ENCODE measurements at places on chromosomes 5 and 9. TPM values are rescaled to one million over a fixed set of nuclear protein-coding genes. Genes with fewer than 3 reads are reported as not detected.

GRCh38 chr9:108830272-108830671 lies 25.5 kb downstream of the ACTL7B start:
- no peak for DNase-seq
- H3K36me3 ChIP-seq: no peaks in the 10 kb centered on the region
- no peak overlapping the region for H3K4me3 ChIP-seq
- H3K27me3 ChIP-seq: no peaks in the 10 kb centered on the region

- H3K4me1 ChIP-seq: no peaks in the 10 kb centered on the region
- peak overlapping the region; percentile 10 for H3K4me3 ChIP-seq
- no peaks in the 10 kb centered on the region for H3K36me3 ChIP-seq
- no peak for DNase-seq
Observed at GRCh38 chr9:137878146-137878941, 762 bp downstream of the CACNA1B start.

The ABO gene
- total RNA-seq: 3.3 TPM

The RNF14 gene
- total RNA-seq: 53.0 TPM

The HAUS6 gene
- total RNA-seq: 9.2 TPM

GRCh38 chr5:55895346-55895745 lies 44.2 kb downstream of the IL31RA start:
- H3K36me3 ChIP-seq: peaks cover 1% of the 10 kb centered on the region
- no peak overlapping the region for H3K4me3 ChIP-seq
- DNase-seq: no peak
- H3K27me3 ChIP-seq: no peaks in the 10 kb centered on the region
- no peaks in the 10 kb centered on the region for H3K4me1 ChIP-seq
- H3K27ac ChIP-seq: no peak overlapping the region

- DNase-seq: no peak
- H3K27me3 ChIP-seq: no peaks in the 10 kb centered on the region
- H3K4me1 ChIP-seq: peaks cover 4% of the 10 kb centered on the region
Observed at GRCh38 chr5:147935032-147935431, 28.7 kb upstream of the C5orf46 start.

The IL3 gene
- total RNA-seq: not detected

DNA sequence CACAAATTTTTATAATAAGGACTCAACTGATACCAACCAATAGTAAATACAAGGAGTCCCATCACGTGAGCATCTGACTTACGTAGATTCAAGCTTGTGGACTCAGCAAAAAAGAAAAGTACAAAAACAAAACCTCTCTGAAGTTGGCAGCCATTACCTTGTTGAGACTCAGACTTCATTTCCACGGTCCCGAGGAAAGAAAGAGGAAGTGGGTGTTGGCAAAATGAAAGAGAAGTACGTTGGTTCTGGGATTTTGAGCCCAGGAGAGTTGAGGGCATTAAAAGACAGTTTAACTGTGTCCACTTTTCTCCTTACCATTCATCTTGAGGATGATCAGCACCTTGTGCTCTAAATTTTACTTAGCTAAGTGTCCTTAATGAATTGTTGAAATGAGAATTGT lies 26.7 kb downstream of the NCBP1 start:
- DNase-seq: no peak
- no peak overlapping the region for H3K4me3 ChIP-seq
- H3K4me1 ChIP-seq: no peaks in the 10 kb centered on the region
- H3K27ac ChIP-seq: no peak overlapping the region
- H3K36me3 ChIP-seq: peaks cover 13% of the 10 kb centered on the region
- H3K27me3 ChIP-seq: no peaks in the 10 kb centered on the region

- no peak overlapping the region for H3K4me3 ChIP-seq
- H3K27ac ChIP-seq: no peak overlapping the region
- H3K36me3 ChIP-seq: no peaks in the 10 kb centered on the region
- H3K4me1 ChIP-seq: no peaks in the 10 kb centered on the region
Observed at GRCh38 chr5:109601736-109602135, 88.0 kb upstream of the MAN2A1 start.

The PCDHB9 gene
- 3.0 TPM for total RNA-seq

GRCh38 chr9:33837138-33837537 lies 20.2 kb downstream of the UBE2R2 start:
- no peaks in the 10 kb centered on the region for H3K27me3 ChIP-seq
- no peaks in the 10 kb centered on the region for H3K36me3 ChIP-seq
- DNase-seq: no peak
- no peak overlapping the region for H3K27ac ChIP-seq
- H3K4me1 ChIP-seq: peaks cover 2% of the 10 kb centered on the region

DNA sequence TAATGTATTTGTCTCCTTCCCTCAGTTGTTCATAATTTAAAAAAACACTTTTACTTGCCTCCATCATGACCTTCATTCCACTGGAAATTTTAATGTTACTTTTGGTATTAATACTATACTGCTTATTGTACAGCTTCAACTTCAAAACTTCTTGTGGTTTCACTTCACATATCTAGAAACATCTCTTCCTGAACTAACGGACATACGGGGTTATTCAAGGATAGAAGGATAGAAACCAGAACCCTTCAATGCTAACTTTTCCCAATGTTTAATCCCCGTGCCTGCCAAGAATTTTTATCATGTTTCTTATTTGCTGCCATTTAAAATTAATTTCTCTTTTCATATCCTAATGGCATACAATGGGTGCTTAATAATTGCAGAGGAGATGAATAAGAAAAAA lies 36.3 kb upstream of the SETD9 start:
- H3K4me3 ChIP-seq: no peak overlapping the region
- no peak for DNase-seq
- H3K4me1 ChIP-seq: no peaks in the 10 kb centered on the region
- no peaks in the 10 kb centered on the region for H3K27me3 ChIP-seq

GRCh38 chr5:66724349-66725139 lies 128.4 kb downstream of the MAST4 start:
- DNase-seq: no peak
- no peaks in the 10 kb centered on the region for H3K36me3 ChIP-seq
- no peak overlapping the region for H3K27ac ChIP-seq

GRCh38 chr9:33137781-33138264 lies 29.3 kb downstream of the B4GALT1 start:
- H3K27ac ChIP-seq: no peak overlapping the region
- peaks cover 6% of the 10 kb centered on the region for H3K36me3 ChIP-seq
- DNase-seq: no peak
- H3K4me1 ChIP-seq: peaks cover 11% of the 10 kb centered on the region

The OTP gene
- total RNA-seq: not detected

DNA sequence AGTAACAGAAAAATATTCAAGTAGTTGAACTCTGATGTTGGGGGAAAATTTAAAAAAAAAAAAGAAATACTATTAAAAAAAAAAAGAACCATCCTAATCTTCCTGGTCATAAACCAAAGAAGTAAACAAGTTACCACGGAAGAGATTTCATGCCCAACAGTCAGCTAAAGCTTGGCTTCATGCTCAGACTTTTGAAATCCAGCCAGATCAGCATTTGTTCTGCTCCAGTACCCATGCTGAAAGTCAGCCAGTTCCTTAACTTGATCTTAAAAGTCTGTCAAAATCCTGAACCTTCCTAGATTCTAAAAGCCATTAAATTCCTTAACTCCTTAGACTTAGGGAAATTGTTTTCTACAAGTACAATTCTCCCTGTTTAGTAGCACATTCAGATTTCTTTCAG lies 908.7 kb upstream of the CDH9 start:
- no peak overlapping the region for H3K4me3 ChIP-seq
- H3K27ac ChIP-seq: no peak overlapping the region
- H3K27me3 ChIP-seq: no peaks in the 10 kb centered on the region
- no peaks in the 10 kb centered on the region for H3K36me3 ChIP-seq
- no peaks in the 10 kb centered on the region for H3K4me1 ChIP-seq
- DNase-seq: no peak

- H3K27me3 ChIP-seq: no peaks in the 10 kb centered on the region
- H3K4me1 ChIP-seq: no peaks in the 10 kb centered on the region
- no peak overlapping the region for H3K4me3 ChIP-seq
- no peaks in the 10 kb centered on the region for H3K36me3 ChIP-seq
- DNase-seq: no peak
- H3K27ac ChIP-seq: no peak overlapping the region
Observed at GRCh38 chr5:79886456-79886855, 104.6 kb downstream of the MTX3 start.

- DNase-seq: no peak
- H3K4me3 ChIP-seq: peak within 1 kb of the TSS; percentile 65
- no peaks in the 10 kb centered on the region for H3K4me1 ChIP-seq
Observed at GRCh38 chr5:55850839-55851674, at the start of gene IL31RA. Gene IL31RA (plus strand): TSS chr5:55851357. CDS start chr5:55851571, 214 bp downstream.

- peak overlapping the region; percentile 96 for H3K27ac ChIP-seq
- no peaks in the 10 kb centered on the region for H3K27me3 ChIP-seq
- DNase-seq: no peak
- peaks cover 8% of the 10 kb centered on the region for H3K4me1 ChIP-seq
- no peak overlapping the region for H3K4me3 ChIP-seq
Observed at GRCh38 chr5:72402381-72402890, 82.3 kb downstream of the PTCD2 start.

- H3K4me1 ChIP-seq: no peaks in the 10 kb centered on the region
- no peak for DNase-seq
- H3K4me3 ChIP-seq: no peak overlapping the region
- H3K27me3 ChIP-seq: no peaks in the 10 kb centered on the region
- H3K36me3 ChIP-seq: no peaks in the 10 kb centered on the region
Observed at GRCh38 chr9:124481115-124481514, 26.1 kb downstream of the NR5A1 start.

The CTNND2 gene
- total RNA-seq: 0.29 TPM

- no peaks in the 10 kb centered on the region for H3K4me1 ChIP-seq
- no peak overlapping the region for H3K27ac ChIP-seq
- H3K36me3 ChIP-seq: no peaks in the 10 kb centered on the region
- no peak overlapping the region for H3K4me3 ChIP-seq
Observed at GRCh38 chr9:69446496-69446895, 121.5 kb downstream of the ENTREP1 start.

- H3K27me3 ChIP-seq: no peaks in the 10 kb centered on the region
- no peaks in the 10 kb centered on the region for H3K36me3 ChIP-seq
- no peak for DNase-seq
- H3K4me1 ChIP-seq: no peaks in the 10 kb centered on the region
Observed at GRCh38 chr5:73183481-73183891, 10.5 kb downstream of the TMEM174 start.

The IL9 gene
- not detected for total RNA-seq

The FST gene
- total RNA-seq: 16.8 TPM

DNA sequence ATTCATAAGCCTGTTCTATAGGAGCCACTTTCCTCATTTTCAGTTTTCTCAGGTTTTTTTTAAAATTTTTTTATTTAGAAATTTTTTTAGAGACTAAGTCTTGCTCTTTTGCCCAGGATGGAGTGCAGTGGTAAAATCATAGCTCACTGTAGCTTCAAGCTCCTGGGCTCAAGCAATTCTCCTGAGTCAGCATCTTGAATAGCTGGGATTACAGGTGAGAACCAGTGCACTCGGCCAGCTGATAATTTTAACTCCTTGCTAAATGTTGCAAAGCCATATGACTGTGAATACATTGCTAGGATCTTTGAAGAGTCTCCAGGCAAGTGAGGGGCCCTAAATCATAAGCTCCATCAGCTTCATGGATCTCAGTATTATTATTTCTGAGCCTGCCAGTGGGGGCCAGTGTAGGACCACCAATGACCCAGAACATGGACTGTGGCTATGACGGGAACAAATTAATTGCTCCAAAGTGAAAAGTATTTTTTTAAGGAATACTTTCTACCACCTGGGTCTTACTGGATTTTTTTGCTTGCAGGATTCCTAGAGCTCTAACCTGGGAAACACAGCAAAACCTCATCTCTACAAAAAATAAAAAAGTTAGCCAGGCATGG lies 5.7 kb upstream of the GAPVD1 start:
- no peaks in the 10 kb centered on the region for H3K36me3 ChIP-seq
- H3K4me3 ChIP-seq: no peak overlapping the region
- no peak overlapping the region for H3K27ac ChIP-seq
- no peaks in the 10 kb centered on the region for H3K4me1 ChIP-seq

DNA sequence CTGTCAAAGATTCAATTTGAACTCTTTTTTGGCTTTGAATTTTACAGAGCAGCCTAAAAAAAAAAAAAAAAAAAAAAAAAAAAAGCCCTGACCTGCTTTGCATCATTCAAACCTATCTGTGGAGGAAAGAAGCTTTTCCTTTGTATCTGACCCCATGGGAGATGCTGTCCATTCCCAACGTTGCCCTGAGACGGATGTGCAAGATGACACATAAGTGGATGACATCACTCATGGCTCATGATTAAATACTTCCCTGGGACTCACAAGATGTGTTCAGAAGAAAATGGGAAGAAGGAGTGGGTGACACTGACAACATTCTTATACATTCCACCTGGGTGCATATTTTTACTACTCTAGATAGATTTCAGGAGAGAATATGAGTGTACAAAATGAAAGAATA lies 245.7 kb upstream of the ELAVL2 start:
- no peaks in the 10 kb centered on the region for H3K27me3 ChIP-seq
- H3K4me1 ChIP-seq: no peaks in the 10 kb centered on the region
- no peak for DNase-seq
- no peak overlapping the region for H3K27ac ChIP-seq

GRCh38 chr5:115432691-115433090 lies 111.9 kb downstream of the FEM1C start:
- H3K36me3 ChIP-seq: no peaks in the 10 kb centered on the region
- no peaks in the 10 kb centered on the region for H3K4me1 ChIP-seq
- DNase-seq: no peak
- H3K27me3 ChIP-seq: no peaks in the 10 kb centered on the region
- no peak overlapping the region for H3K27ac ChIP-seq
- no peak overlapping the region for H3K4me3 ChIP-seq

The DIAPH1 gene
- 93.4 TPM for total RNA-seq

DNA sequence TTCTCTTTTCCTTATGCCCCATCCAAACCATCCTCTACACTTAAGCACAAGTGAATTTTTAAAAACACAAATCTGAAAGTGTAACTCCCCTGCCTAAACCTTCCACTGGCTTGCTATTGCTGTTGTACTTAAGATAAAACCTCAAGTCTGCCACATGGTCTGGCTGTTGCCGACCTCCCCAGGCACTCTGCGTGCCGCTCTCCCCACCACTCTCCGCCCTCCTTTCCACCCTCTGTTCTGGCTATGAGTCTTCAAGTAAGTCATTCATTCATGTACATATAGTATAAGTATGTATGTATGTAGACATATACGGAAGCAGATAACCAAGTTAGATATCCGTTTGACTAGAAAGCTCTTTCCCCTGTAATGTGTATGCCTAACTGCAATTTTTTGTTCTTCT lies 94.7 kb upstream of the ANKRD55 start:
- DNase-seq: no peak
- no peak overlapping the region for H3K4me3 ChIP-seq
- H3K27me3 ChIP-seq: no peaks in the 10 kb centered on the region
- no peak overlapping the region for H3K27ac ChIP-seq
- no peaks in the 10 kb centered on the region for H3K36me3 ChIP-seq

GRCh38 chr9:137485343-137486140 lies 26.4 kb upstream of the NSMF start:
- no peaks in the 10 kb centered on the region for H3K36me3 ChIP-seq
- no peak overlapping the region for H3K4me3 ChIP-seq
- H3K4me1 ChIP-seq: no peaks in the 10 kb centered on the region
- H3K27ac ChIP-seq: no peak overlapping the region

Measured in aorta (tissue), 5 donors.